ENCODE measurements at places on chromosomes 4 and X.

GRCh38 chr4:142549726-142550463 is 296.2 kb downstream of the INPP4B start:
- DNase-seq: no peak

DNA sequence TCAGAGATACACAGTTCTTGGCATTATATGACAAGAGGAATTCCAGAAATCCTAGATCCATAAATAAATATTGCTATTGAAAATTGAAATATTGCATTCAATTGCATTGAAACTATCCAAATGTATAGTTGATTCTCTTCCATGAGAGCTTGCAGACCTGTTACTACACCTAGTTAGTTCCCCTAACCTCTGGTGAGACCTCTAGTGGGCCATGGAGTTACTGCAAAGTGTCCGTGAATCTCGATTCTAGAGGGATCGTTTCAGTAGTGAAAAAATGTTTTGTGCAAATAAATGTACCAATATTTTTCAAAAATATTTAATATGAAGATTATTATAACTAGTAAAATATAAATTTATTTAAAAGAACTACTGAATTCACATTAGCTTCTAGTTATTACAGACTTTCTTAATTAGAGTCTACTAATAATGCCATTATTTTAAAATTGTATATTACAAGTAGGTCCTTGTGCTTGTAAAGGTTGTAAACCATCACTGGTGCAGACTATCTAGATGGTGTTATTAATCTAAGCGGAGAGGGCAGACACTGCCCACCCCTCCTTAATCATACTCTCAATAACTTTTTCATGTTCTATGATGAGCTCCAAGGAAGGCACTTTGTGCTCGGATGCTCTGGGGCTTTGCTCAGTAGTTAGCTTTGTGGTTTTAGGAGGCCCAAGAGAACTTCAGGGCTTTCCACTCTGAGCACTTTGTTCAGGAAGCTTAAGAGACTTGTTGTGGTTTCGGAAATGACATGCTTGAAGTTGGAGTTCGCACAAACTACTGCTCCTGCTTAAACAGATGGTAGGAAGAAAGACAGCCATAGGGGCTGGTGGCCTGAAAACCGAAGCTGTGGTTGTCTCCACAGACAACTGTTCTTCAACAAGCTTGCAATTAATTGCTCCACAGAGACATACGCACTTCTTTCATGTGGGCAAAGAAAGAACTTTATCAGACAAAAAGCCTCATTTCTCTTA is 42.8 kb downstream of the IL21 start:
- DNase-seq: peak; percentile 37

GRCh38 chr4:2797545-2798305 is 4.8 kb downstream of the SH3BP2 start:
- DNase-seq: no peak

DNA sequence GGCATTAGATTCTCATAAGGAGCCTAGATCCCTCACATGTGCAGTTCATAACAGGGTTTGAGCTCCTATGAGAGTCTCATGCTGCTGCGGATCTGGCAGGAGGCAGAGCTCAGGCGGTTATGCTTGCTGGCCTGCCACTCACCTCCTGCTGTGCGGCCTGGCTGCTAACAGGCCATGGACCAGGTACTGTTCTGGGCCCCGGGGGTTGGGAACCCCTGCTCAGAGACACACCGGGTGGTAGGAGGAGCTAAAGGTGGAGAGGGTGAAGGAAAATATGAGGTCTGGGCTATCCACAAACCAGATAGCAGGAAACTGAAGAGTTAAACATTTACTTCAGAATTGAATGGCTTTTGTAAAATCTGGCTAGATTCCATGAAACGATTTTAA is 5.9 kb upstream of the F11 start:
- DNase-seq: no peak

DNA sequence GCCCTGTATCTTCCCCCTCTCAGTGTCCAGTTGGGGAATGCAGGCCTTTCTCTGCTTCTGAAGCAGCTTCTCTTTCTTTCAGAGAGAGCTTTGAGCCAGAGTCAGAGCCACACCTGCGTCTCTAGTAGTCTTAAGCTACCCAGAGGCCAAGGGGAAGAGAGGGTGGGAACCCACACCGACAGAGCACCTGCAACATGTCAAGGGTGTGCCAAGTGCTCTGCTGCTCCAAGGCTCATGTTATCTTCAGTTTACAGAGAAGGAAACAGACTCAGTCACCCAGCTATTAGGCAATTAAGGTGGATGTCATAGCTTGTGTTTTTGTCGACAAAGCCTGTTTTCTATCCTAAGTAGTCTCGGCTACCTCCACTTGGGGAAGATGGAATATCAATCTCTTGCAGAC is 22.7 kb upstream of the RNF212 start:
- DNase-seq: no peak

DNA sequence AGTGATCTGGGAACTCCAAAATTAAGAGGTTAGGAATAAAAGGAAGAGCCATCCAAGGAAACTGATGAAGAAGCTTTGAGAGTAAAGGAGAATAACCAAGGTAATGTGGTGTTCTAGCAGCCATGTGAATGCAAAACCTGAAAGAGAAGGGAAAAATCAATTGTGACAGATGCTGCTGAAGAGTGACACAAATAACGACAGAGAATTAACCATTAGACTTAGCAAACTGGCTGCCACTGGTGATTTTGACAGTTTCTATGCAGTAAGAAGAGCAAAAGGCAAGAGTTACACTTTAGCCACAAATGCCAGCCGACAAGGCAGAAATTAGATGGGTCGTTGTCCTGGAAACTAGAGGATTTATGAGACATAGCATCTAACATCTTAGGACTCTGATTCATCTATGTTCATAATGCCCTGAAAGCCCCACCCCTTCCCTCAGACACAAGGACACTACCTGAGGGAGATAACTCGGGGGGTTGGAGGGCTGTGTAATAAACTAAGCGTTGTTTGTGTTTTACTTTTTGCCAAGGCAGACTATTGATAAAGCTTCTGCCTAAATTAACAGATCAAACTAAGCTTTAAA is 13.0 kb upstream of the TMEM144 start:
- DNase-seq: no peak

- DNase-seq: no peak
These were observed 137.0 kb upstream of the MED14 start for GRCh38 chrX:40872351-40872750.

DNA sequence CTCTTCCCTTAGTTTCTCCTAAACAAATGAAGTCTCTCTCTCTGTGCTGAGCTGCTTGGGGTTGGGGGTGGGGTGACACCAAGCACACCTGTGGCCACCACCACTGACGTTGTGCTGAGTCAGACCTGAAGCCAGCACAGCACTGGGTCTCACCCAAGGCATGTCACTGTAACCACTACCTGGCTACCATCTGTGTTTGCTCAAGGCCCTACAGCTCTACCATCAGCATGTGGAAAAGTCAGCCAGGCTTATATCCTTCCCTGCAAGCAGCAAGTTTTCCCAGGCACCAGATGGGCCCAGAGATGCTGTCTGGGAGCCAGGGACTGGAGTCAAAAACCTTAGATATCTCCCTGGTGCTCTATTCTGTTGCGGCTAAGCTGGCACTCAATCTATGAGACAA is 6.9 kb downstream of the CXCL10 start:
- no peak for DNase-seq

DNA sequence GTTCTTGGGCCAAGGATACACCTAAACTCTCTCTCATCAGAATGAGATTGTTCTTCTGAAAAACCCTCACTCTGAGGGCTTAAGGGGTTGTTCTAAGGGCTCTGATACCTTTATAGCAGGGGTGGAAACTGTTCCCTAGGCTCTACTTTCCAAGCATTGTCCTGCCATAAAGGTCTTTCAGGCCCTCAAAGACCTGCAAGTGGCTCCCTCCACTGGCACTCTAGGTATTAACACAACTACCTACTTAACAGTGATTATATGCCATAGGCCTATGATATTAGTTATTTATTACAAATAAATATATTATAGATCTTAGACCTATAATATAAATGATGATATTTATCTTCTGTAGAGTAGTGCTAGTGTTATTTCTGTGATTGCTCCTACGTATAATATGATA is 473.7 kb upstream of the RPS6KA3 start:
- DNase-seq: no peak

- DNase-seq: no peak
These were observed 133.6 kb upstream of the RASGEF1B start for GRCh38 chr4:81605271-81605670.

DNA sequence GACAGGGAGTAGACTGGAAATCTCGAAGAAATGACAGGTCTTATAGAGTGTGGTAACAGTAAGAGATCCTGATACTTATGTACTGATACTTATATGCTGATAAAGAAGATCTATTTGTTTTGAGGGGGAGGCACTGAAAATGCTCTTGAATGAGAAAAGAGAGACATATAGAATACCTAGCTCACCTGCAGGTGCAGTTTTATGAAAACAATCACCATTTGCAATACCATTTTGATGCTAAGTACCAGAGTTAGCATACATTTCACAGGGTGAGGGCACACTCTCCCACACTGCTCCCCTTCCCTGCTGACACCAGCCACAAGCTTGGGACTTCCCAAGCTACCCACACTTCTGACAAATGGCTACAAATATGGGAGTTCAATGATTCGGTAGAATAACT is 1490.1 kb upstream of the IGFBP7 start:
- DNase-seq: no peak

DNA sequence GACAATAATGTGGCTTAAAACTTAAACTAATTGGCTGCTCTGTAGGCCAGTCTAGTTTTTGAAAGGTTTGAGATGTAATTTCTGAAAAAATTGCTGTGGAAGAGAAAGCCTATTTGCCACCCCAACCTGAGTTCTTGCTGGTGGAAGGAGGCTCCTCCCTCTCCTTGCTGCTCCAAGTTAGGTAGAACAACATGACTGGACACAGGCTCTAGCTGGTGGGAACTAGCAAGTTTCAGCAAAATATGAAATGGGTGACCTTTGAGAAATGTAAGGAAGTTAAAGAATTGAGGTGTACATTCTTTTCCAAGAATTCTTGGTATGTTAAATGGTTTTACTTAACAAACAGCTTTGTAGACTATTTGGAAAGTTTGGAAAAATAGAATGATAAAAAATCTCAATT is 8.0 kb downstream of the RPL34 start:
- DNase-seq: no peak

DNA sequence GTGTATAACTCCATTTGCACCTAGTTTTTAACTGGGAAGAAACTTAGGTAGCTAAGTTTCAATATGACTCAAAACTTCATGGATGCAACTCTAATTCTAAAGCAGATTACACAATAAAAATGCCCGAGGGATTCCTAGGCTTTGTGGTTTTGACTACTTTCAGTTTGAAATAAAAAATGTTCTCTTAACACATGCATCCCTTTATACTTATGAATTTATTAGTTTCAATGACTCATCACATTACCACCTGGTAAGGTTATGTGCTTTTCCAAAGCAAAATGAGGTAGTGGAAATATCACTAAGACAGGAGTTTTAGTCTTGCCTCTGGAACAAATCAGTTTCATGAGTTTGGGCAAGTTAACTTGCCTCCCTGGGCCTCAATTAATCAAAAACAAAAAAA is 125.5 kb downstream of the OPHN1 start:
- no peak for DNase-seq

- DNase-seq: no peak
These were observed 93.3 kb downstream of the TTC29 start for GRCh38 chr4:146852360-146852759.

- DNase-seq: no peak
These were observed 53.5 kb upstream of the HPRT1 start for GRCh38 chrX:134406356-134407064.

GRCh38 chr4:175772170-175772705 is 39.8 kb downstream of the GPM6A start:
- DNase-seq: no peak

- DNase-seq: no peak
These were observed 404.6 kb downstream of the PRDM5 start for GRCh38 chr4:120517966-120518365.

- DNase-seq: no peak
These were observed 13.5 kb downstream of the RXFP1 start for GRCh38 chr4:158535130-158535614.

DNA sequence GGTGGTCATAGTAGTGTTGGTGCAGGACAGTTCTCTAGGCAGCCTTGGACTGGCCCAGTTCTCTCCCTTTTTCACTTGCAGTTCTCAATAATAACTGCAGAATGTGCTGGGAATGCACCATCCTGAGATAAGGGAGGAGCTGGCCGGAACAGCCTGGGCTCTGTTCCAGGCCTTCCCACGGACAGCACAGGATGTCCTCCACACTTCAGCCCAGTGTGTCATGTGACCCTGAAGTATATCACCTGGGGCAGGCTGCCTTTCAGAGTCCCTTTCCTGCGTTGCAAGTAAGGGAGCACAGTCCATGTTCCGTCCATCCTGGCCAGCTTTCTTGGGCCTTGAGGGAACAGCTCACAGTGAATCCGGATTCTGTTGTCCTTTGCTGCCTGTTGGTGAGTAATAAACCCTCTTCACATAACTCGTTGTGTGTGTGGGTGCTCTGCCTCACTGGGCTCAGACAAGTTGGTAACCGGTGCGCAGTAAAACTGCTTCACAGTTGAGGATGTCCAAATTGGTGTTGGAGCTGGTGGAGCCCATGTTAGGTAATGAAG is 32.3 kb upstream of the BBS12 start:
- DNase-seq: no peak

- no peak for DNase-seq
These were observed 28.8 kb downstream of the FGF2 start for GRCh38 chr4:122855353-122855890.

- no peak for DNase-seq
These were observed 4.0 kb upstream of the SH3D19 start for GRCh38 chr4:151329217-151330007.

DNA sequence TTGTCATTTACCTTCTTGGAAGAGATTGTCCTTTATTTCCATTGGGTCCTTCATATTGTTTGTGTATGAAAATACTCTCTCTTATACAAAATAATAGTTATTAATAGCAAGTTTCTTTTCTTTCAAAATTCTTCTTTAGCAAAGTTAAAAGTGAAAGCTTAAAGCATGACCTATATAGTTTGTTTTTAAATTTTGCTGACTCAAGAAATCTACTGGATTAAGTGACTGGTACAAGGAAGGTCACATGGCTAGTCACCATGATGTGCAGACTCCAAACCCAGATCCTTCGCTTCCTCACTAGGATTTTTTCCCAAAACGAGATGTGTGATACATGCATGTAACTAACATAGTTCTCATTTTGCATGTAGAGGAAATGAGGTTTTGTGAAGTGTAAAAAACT is 322.7 kb downstream of the FRMPD4 start:
- no peak for DNase-seq

- DNase-seq: no peak
These were observed 43.8 kb upstream of the UBQLN2 start for GRCh38 chrX:56519642-56520041.
